ENCODE measurements at places on chromosomes 6 and 20.

DNA sequence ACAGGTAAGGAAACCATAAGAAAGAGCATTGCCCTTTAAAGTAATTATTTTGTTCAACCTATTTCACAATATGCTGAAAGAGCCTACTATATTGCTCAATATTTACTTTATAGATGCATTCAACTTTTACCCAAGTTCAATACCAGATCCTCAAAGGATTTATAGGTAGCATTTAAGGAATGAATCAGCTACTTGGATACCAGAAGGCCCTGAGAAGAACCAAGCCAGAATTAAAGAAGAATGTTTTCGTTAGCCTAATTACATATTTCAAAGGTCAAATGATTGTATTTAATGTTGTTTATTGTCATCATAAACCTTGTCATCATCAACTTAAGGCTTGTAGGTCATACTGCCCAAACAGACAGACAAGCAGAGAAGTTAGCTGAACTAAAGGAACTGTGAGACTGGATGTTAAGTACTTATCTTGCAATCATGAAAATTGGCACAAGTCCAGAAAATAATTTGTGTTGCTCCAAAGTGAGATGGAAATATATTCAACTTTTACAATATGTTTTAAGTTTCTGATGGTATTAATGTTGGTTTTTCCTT lies 636.7 kb downstream of the RFPL4B start:
- DNase-seq, result no peak

GRCh38 chr20:9392892-9393857 lies 121.2 kb upstream of the LAMP5 start:
- DNase-seq, result no peak

GRCh38 chr20:13022401-13023155 lies 13.8 kb downstream of the SPTLC3 start:
- no peak for DNase-seq

GRCh38 chr20:52404671-52405070 lies 213.1 kb upstream of the ZFP64 start:
- DNase-seq, result no peak

DNA sequence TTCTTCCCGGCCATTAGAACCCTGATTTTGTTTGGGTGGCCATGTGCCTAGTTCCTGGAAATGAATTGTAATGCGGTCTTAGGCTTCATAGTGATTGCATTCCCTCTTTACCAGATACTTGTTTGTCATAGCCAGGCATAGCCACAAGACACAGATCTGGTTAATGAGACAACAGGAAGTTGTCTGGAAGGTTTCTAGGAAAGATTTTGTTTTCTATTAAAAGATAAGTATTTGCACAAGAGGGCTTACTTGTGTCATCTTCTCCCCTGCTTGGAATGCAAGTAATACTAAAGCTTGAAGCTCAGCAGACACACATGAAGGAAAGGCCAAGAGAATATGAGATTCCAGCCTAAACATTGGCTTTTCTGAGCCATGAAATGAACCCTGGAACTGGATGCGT lies 12.9 kb downstream of the FARS2 start:
- no peak for DNase-seq

GRCh38 chr6:110265273-110265672 lies 85.0 kb downstream of the CDC40 start:
- DNase-seq, result no peak

GRCh38 chr6:45803071-45803470 lies 212.6 kb downstream of the CLIC5 start:
- no peak for DNase-seq

- DNase-seq, result no peak
These were observed 136.7 kb upstream of the GMDS start for GRCh38 chr6:2381872-2382661.

GRCh38 chr20:45436732-45437485 lies 21.0 kb downstream of the PIGT start:
- DNase-seq, result peak; percentile 83

DNA sequence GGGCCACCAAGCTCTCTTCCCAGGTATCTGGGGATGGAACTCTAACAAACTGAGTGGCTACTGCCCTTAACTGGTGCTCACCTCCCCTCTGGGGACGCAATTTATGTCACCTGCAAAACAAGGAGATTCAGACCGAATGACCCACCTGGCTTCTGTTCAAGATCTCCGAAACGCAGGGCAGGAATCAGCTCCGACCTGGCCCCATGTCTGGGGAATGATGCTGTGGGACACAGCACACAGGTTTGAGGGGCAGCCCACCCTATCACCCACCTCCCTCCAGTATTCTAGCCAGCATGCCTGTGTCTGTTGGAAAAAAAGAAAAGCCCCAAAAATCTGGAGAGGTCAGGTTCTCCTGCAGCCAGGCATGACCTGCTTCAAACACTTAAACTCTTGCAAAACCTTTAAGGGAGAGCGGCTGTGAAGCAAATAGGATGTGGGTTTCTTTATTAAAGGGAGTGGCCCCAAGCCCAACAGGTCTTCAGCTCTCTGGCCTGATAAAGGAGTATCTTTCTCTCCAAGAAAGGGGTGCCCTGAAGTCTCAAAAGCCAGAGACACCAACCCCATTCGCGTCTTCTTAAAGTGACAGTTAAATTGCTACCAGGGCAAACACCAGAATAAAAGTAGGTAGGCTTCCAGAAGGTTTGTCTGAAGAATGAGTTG lies 6.4 kb downstream of the PREX1 start:
- no peak for DNase-seq

GRCh38 chr6:37480118-37480736 lies 19.5 kb downstream of the CCDC167 start:
- DNase-seq, result no peak

GRCh38 chr6:111087106-111087835 lies at the start of gene SLC16A10:
Gene SLC16A10, plus strand, starts transcription at chr6:111087503. Its CDS starts 250 bp downstream, at chr6:111087753.
- DNase-seq, result peak; percentile 54

DNA sequence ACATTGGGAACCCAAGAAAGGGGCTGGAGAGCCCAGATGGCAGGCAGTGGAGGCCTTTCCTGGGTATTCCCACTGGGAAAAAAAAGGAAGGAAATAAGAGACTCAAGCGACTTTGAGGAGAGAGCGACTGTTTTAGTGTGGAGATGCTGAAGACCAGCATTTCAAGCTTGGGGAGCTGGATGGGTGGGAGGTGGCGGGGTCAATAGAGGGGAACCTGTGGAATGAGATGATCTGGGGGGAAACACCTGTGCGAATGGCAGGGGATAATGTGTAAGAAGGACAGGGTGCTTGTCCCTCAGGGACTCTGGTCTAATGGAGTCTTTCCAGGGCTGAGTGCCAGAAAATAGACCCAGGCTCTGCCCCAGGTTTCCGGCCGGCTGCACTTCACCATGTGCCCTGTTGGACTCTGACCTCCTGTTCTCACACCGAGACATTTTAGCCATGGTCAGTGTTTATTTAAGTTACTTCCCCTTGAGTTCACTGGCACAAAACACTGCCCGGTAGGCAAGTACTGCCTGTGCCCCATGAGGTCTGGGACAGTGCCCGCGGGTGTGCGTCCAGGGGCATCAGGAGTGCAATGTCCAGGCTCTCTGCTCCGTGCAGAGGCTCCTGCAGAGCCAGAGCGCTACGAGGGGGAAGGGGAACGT lies 50.4 kb upstream of the NKX2-2 start:
- DNase-seq, result no peak

- no peak for DNase-seq
These were observed 44.4 kb downstream of the PRKN start for GRCh38 chr6:162683135-162683534.

DNA sequence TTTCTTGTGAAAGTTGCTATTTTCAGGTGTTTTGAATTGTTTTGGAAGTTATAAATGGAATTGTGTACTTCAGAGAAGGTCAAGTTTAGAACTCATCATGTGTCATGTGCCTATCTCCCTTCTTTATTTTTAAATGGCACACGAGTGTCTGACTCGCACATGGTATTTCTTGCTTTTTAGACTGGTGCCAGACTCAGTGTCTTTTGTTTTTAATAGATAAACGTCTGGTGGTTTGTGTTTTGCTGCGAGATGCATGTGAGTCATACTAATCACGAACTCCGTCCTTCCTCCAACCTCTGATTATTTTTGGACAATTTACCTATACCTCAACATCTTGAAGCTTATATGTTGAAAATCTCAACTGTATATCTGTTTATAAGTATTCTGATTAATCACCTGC lies 292.1 kb downstream of the CDKAL1 start:
- no peak for DNase-seq

DNA sequence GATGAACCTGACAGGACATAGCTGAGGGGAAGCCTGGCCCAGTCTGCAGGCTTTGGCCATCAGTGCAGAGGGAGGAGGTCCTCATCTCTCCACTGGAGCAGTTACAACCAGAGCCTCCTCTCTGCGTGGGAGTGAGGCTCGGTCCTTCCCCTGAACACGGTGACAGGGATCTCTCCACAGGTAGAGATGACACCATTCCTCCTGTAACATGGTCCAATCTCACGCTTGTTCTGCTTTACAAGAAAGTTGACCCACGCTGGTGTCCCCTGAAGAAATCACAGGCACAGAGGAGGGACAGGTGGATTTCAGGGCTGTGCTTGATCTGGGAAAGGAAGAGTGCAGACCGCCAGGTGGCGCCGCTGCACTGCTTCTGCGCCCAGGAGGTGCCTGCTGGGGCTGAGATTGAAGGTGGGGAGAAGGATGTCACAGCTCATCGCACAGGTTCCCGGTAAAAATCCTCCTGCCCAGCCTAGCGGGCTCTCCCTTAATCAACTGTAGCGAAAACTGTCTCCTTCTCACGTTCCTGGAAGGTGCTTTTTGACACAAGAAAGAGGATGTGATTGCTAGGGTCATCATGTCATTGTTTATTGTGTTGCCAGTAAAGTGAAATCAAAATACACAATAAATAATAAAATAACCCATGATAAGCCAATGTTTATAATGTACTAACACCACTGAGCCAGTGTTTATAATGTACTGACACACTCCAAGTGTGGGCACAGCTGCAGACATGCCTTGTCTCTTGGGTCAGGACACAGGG lies 20.4 kb downstream of the HLA-G start:
- DNase-seq, result peak; percentile 52

GRCh38 chr6:148998704-148999103 lies 251.9 kb downstream of the UST start:
- no peak for DNase-seq

GRCh38 chr6:153698001-153698400 lies 341.0 kb upstream of the OPRM1 start:
- DNase-seq, result no peak

DNA sequence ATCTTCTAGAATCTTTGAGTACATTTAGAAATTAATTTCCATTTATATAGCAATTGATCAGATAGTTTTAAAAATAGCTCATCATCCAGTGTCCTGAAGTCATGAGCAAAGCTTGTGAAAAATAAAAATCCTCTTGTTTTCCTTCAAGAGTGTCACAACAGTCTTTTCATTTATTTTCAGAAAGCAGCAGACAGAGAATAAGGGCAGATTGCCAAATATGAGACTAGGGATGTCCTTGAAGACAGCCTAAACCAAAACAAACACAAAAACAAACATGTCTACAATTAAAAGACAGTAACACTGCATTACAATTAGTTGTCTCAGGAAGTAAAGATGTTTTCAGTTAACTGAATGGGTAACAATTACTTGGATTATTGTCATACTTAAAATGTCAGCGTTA lies 682.8 kb downstream of the TFAP2A start:
- no peak for DNase-seq

DNA sequence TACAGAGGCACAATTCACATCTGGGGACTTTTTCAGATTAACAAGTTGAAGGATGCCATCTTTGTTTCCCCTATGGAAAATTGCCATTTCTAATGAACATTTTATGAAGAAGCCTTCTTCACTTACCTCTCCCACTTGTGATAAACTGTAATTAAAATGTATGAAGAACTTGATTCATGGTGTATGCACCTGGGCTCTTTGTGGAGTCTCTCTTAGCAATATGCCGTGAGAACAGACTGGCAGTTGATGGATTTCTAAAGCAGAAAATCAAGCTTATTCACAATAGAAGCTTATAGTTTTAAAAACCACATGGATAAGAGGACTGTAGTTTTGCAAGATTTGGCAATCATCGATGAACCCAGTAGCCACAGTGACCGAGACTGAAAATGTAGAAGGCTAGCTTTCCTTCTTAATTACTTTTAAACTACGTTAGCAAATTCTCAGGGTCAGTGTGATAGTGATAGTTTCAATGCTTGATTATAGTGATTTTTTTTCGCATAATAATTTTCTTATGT lies 270.6 kb downstream of the PRL start:
- no peak for DNase-seq

DNA sequence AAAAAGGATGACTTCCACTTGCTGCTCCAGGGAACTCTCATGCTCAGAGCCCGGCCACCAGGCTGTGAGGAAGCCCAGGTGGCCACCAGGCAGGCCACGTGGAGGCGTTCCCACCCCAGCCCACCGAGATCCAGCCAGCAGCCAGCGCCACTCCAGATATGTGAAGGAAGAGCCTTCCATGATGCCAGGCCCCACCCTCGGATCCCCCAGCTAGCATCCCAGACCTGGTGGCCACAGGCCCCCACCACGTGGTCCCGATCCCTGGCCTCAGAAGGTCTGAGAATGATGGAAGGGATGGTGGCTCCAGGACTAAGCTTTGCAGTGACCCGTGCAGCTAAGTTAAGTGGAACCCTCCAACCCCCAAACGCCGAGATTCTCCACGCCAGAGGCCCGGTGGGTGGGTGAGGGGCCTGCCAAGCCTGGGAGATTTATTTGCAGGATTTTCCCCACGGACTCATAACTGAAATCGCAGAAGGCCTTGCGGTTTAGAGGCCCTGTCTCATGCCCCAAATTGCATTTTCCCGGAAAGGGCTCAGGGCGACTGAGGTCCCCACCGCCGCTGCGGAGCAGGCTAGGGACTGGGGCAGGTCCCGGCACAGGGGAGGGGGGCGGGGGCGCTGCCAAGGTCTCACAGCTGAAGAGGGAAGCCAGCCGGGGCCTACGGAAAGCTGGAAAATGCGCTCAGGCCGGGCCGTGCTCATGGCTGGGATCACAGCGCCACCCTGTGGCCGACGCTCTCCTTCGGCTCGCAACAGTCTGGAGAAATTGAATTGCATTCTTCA lies 31.1 kb upstream of the CST7 start:
- peak; percentile 31 for DNase-seq

DNA sequence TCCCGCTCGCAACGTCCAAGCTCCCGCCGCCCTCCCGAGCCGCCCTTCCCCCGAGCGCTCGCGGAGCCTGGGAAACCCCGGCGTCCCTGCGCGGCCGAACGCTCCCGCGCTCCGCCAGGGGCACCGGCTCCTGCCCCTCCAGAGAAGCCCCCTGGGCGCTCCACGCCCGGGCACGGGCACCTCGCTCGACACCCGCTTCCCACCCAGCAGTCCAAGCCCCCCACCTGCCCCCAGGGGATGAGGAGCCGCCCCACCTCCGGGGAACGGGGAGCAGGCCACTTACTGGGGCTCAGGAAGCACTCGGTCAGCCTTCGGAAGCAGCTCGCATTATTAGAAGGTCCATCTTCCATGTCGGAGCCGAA lies 1.4 kb downstream of the PDE10A start:
- DNase-seq, result no peak

DNA sequence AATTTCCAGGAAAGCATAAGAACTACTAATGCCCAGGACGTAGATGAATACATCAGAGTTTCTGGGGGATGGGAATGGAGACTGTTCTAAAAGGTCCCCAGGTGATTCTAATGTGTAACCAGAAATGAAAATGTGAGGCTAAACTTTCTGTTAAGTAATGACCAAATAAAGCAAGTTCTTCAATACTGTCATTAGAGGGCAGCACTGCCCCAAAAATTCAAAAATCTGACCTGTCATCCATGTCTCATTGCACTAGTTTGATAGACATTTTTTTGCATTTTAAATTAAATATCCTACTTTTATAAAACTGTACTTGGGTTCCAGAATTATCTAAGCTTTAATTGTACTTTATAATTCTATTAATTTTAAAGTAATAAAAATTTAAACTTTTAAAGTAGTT lies 94.9 kb downstream of the RFX6 start:
- DNase-seq, result no peak

Data from activated CD8-positive, alpha-beta memory T cell treated with anti-CD3 and anti-CD28 coated beads for 48 hours (primary cell).